T-helper 2 cell (primary cell): ENCODE measurements at places on chromosomes 5 and 9.
A peak's percentile ranks its signal among the peaks of the same experiment; 100 is the strongest.

DNA sequence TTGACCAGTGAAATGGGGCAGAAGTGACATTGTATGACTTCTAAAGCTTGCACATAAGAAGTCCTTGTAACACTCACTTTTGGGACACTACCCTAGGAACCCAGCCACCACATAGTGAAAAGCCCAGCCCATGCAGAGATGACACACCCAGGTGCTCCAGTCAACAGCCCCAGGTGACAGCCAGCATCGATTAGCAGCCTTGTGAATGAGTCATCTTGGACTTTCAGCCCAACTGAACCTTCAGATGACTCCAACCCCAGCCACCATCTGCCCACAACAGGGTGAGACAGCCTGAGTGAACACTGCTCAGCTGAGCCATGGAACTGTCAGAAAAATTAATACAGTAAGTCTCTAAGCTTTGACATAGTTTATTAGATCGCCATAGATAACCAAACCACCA, 458.6 kb downstream of the ZSWIM6 start:
- DNase-seq: no peak

- no peak for DNase-seq
Observed at GRCh38 chr5:116581910-116582309, 7.3 kb upstream of the SEMA6A start.

GRCh38 chr9:27861887-27862286, 288.6 kb upstream of the C9orf72 start:
- DNase-seq: no peak

- DNase-seq: no peak
Observed at GRCh38 chr9:107874591-107875369, 385.2 kb upstream of the KLF4 start.

DNA sequence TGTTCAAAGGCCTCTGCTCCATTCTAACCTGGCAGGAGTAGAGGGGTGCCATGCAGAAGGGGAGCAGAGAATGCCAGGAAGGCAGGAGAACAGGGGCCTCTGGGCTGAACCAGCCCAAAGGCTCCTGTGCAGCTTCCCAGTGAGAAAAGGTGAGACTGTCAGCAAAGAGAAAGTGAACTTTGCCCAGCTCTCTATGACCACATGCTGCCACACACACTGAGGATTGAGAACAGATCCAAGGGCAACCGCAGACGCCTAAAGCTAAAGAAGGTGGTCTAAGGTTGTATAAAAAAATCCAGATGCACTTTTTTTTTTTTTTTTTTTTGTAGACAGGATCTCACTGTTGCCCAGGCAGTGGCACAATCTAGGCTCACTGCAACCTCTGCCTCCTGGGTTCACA, 51.4 kb downstream of the ALDH7A1 start:
- no peak for DNase-seq

GRCh38 chr9:110815361-110815760, 146.8 kb downstream of the MUSK start:
- no peak for DNase-seq

- no peak for DNase-seq
Observed at GRCh38 chr9:135562235-135562745, 734 bp downstream of the PAEP start.

DNA sequence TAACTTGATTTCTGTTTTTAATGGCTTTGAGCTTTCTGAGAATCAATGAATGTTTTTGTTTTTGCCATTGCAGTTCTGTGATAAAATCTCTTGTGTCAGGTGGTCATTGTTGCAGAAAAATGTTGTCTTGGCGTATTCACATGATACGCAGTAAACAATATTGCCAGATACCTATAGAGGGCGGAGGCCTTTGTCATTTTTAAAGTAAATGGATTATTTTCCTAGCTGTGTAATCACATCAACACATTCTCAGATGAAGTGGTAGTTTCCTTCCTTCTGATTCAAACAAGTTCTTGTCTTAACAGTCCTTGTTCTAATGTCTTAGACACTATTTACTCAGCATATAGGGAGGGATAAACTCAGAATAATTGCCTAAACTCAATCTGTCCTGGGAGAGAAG, 109.9 kb upstream of the DAB2 start:
- no peak for DNase-seq

DNA sequence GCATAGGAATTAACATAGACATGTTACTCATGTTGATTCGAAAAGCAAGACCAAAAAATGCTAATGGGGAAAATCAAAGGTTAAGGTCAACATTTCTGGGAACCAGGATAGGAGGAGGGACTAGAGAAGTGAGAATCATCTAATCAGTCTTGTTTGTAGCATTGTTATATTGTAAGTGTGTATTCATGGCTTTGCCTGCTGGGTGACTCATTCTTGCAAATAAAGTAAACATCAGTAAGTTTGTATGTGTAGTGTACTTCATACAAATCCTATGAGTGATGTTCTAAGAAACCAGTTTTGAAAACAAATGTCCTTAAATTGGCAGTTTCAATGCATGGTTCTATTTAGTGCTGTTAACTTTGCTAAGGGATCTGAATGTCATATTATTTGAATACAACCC, 79.0 kb upstream of the TMEM252 start:
- DNase-seq: no peak

GRCh38 chr9:35341585-35341984, 148.3 kb upstream of the RUSC2 start:
- DNase-seq: no peak

GRCh38 chr5:172274951-172275753, 8.4 kb downstream of the UBTD2 start:
- peak; percentile 25 for DNase-seq

GRCh38 chr5:124395926-124396325, 350.5 kb downstream of the ZNF608 start:
- no peak for DNase-seq

DNA sequence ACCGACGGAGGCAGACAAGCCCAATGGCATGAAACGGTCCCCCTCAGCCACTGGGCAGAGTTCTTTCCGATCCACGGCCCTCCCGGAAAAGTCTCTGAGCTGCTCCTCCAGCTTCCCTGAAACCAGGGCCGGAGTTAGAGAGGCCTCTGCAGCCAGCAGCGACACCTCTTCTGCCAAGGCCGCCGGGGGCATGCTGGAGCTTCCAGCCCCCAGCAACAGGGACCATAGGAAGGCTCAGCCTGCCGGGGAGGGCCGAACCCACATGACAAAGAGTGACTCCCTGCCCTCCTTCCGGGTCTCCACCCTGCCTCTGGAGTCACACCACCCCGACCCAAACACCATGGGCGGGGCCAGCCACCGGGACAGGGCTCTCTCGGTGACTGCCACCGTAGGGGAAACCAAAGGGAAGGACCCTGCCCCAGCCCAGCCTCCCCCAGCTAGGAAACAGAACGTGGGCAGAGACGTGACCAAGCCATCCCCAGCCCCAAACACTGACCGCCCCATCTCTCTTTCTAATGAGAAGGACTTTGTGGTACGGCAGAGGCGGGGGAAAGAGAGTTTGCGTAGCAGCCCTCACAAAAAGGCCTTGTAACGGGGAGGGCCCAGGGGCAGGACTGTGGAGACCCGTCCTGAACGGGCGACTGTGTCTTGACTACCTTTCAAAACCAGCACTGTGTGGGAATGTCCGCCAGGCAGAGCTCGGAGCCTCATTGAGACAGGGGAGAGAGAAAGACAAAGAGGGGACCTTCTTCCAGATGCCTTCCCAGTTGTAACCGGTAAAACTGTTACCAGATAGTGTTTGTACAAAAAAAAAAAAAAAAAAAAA, 29.9 kb downstream of the CD180 start:
- DNase-seq: peak; percentile 66

DNA sequence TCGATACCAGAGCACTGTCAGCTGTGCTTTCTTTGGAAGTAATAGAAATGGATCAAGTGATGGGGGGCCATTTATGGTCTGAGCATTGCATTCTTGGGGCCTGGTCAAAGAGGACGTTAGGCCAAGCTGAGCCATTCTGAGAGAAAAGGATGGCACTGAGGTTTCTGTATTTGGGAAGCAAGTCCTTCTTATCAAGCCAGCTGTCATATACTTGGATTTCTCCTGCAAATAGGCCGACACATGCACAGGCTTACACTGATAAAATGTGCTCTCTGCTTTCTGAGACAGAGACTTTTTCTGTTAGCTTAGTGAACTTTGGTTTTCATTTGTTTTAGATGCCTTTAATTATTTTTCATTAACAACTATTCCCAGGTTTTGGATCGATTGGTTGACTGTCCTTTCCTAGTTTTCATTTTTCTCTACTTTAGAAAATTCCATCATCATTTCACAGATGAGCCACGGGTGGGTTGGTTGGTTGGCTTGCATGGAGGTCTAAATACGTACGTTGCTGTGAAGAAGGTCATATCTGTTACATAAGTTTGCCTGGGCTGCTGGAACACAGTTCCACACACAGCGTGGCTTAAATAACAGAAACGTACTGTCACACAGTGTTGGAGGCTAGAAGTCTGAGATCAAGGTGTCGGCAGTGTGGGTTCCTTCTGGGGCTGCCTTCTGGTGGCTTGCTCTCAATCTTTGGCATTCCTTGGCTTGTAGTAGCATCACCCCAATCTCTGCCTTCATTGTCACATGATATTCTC, 20.3 kb downstream of the TMOD1 start:
- DNase-seq: no peak

DNA sequence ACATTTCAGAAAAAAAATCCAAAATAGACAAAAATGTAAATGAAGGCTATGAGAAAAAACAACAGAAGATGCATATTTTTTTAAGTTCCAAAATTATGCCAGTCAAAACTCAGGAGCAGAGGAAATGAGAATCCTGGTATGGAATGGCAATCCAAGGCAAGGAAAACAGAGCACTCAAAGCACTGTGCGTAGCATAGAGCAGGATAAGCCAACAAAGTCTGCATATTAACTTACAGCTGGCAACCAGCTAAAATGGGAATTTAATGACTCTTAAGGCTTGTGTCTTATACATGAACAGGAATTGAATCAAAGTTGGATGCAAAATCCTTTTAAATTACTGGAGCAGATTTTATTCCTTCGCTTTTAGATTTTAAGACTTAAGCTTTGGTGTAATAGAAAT, 203.5 kb upstream of the DAPK1 start:
- no peak for DNase-seq

DNA sequence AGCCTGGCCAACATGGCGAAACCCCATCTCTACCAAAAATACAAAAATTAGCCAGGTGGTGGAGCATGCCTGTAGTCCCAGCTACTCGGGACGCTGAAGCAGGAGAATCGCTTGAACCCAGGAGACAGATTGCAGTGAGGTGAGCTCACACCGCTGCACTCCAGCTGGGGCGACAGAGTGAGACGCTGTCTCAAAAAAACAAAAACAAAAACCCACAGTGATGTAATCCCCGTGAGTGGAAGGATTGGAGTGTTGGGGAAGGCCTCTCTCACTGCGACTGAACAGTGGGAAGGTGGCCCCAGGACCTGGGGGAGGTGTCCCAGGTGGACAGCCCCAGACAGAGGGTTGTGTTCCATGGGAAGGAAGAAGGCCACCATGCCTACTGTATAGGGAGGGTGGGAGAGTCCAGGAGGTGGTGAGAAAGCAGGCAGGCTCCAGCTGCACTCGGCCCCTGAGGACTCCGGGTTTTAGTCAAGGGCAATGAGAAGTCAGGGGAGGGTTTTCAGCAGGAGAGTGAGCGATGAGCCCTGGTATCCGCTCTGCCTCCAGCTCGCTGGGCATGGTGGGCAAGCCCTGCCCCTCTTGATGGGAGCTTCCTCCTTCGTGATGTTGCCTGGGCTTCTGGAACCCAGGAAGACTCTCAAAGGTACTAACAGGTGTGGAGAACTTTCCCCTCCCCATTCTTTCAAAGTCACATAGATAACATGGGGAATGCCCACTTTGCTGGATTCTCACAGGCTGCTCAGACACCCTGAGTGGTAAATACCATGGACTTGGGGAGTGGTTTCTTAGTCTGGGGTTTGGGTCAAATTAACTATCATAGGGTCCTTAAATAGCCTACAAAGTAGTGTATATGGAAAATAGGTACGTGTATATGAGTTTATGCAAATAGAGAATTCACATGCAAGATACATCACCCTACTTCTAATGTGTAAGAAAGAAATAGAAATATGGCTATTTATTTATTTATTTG, 74.7 kb downstream of the PPARGC1B start:
- no peak for DNase-seq

GRCh38 chr9:16690205-16690604, 180.3 kb downstream of the BNC2 start:
- no peak for DNase-seq

DNA sequence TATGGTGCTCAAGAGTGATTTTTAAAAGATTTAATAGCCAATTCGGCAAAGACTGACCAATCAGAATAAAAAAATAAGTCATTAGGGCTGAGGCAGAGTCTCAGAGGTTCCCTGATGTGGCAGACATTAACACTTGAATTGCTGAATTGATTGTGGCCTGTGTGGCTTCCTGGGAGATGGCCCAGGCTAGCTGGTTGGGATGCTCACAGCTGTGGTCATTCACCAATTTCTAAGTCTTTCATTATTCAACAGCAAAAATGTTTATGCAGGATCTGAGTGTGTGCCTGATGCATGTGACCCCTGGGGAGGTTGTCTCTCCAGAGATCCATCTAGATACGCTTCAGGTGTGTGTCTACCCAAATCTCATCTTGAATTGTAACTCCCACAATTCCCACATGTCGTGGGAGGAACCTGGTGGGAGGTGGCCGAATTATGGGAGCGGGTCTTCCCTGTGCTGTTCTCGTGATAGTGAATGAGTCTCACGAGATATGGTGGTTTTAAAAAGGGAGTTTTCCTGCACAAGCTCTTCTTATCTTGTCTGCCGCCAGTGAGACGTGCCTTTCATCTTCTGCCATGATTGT, 632.6 kb upstream of the SEMA6A start:
- no peak for DNase-seq

DNA sequence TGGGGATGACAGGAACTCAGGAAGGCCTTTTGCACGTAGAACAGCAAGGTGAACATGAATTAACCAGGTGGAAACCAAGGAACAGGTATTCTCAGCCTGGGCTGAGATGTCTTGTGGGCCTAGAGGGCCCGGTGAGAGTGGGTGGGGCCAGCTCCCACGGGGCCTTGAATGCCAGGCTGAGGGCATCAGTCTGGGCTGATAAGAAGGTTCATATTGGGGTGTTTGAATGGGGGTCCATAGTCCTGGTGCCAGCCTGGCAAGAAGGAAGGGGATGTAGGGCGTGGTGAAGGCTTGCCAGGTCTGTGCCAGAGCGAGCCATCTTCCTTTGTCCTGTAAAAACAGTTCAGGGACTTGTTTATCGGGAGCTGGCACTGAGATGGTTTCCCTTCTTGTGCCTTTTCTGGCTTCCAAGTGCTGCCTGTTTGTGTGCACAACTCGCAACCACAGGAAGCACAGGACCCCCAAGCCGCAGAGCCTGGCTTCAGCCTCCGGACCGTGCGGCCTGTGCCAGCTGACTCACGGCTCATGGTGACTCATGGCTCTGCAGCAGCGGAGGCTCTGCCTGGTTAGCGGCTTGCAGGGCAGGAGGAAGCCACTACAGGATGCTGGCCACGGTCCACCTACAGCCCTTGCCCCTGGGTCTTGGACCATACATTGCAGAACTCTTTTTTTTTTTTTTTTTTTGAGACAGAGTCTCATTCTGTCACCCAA, 2.4 kb downstream of the CARD19 start:
- DNase-seq: no peak

- DNase-seq: no peak
Observed at GRCh38 chr9:95098391-95098921, 219.1 kb downstream of the FANCC start.

- no peak for DNase-seq
Observed at GRCh38 chr5:131262953-131263541, 806 bp upstream of the CDC42SE2 start.

GRCh38 chr9:129934041-129934591, 98.9 kb downstream of the USP20 start:
- no peak for DNase-seq

GRCh38 chr9:99814359-99814758, 7.3 kb upstream of the NR4A3 start:
- DNase-seq: no peak
